Activated CD8-positive, alpha-beta T cell treated with anti-CD3 and anti-CD28 coated beads, Interleukin-2, amount 10 ng/mL, durations not matched to agents 7 days and 5 days (primary cell): ENCODE measurements at places on chromosomes 3 and 15. TPM values are rescaled to one million over a fixed set of nuclear protein-coding genes. Genes with fewer than 3 reads are reported as not detected.

Gene FRMD4B
- 7.7 TPM for total RNA-seq

Gene CCDC32
- total RNA-seq = 24.7 TPM

Gene CCR4
- 2.9 TPM for total RNA-seq

Gene ZNF770
- total RNA-seq = 34.0 TPM

Gene GOLGA6A
- not detected for total RNA-seq

Gene ADGRG7
- total RNA-seq = 27.0 TPM

Gene CPN2
- total RNA-seq = not detected

Gene CFAP161
- total RNA-seq = not detected

Gene LMCD1
- total RNA-seq = 0.53 TPM

Gene CCR8
- 0.94 TPM for total RNA-seq

Gene CCR5
- total RNA-seq = 38.4 TPM

Gene SLC6A1
- total RNA-seq = not detected

Gene GRAMD2A
- total RNA-seq = 0.10 TPM

Gene GABRB3
- 0.13 TPM for total RNA-seq

Gene GOLGA8R
- total RNA-seq = 9.5 TPM

Gene IL17RD
- not detected for total RNA-seq
